Head of caudate nucleus (tissue), 42 donors: ENCODE measurements at places on chromosomes 6 and 20.

DNA sequence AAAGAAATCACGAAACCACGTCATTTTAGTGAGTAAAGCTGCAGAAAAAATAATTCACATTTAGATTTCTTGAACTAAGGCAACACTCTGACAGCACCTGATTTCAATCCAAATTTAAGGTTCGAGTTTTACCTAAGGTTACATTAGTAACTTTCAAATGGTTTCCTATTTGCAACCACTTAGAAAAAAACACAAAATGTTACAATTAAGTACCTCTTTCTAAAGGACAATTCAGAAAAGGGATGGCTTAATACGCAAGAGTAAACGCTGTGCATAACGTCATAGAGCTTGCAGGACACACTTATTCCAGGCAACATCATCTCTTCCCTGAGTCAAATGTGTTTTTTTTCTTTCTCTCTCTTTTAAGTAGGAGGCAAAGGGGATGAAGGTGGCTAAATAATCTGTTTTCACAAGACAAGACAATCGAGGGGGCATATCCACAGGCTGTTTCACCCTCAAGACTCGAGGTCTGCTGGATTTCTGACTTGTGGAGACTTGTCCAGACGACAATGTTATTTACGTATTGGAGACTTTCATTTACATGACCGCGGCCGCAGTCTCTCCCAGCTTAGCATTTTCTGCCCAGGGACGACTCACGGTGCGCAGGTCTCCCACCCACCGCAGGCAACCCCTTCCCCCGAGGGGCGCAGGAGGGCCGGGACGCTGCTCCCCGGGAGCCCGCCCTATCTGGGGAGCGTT is 86.0 kb downstream of the SESN1 start:
- peak; percentile 23 for DNase-seq

DNA sequence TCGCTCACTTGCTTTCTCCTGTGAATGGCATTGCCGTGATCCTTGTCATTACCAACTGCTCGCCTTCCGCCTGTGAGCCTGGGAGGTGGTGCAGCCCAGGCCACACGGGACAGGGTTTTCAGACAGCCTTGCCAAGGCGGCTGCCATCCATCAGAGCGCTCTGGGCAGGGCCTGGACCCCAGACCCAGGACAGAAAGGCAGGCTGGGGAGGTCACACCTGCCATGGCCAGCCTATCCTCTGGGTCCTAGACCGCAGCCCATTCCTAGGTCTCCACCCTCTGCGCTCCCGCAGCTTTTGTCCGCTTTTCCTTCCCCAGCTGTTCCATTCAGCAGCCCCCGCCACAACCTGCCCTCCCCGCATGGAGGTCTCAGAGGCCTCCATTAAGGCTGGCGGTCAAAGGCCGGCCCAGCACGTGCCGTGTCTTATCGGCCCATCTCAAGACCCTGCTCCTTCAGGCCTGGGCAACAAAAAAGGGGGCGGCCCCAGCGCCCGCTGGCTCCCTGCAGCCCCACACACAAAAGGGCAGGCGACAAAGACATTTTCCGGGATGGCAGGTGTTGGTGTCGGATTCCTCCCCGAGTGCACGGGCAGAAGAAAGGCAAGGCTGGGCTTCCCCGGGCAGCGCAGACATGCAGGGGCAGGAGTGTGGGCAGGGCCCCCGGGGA is 28.1 kb downstream of the INSM1 start:
- no peak for DNase-seq

DNA sequence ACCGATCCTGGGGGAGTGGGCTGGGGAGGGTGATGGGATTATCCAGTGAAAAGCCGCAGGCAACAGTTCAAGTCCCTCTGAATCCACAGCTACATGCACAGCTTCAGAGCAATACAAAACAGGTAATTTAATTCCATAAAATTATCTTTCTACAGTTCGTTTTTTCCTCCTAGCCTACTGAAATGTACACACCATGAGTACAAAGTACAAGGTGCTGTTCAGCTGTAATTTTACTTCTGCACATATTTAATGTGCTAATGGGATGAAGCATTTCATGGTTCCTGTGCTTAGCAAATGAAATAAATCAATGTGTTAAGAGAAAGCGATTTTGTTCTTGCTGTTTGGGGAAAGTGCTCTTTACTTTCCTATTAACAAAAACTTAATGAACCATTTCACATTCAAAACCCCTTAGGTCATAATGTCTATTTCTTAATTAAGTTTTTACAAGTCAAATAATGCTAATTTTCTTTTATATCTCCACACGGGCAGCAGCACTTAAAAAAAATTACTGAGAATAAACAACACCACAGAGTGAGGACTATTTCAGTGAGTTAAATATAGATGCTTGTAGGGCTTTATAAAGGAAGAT is 71.8 kb downstream of the INSM1 start:
- no peak for DNase-seq

DNA sequence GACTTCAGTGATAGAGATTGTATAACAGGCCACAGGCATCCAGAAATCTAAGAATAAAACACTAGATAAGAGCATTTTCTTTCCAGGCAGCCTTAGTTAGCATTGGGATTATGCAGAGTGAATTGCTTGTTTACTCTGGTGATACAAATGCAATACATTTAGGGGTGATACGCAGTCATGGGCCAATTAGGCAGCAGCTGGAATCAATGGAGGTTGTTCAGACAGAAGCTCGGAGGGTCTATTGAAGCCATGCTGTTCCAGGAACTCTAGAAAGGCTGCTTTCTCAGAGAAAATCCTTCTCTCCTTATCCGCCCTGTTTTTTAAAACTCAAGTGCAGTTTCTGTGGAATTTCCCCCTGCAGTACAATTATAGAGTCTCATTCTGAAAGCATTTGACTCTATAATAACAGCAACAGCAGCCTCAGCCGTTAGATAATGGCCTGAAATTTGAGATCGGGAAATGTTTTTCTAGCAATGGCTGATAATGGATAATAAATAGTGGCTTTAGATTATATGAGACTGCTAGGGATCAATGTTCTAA is 364.3 kb upstream of the HS3ST5 start:
- no peak for DNase-seq

DNA sequence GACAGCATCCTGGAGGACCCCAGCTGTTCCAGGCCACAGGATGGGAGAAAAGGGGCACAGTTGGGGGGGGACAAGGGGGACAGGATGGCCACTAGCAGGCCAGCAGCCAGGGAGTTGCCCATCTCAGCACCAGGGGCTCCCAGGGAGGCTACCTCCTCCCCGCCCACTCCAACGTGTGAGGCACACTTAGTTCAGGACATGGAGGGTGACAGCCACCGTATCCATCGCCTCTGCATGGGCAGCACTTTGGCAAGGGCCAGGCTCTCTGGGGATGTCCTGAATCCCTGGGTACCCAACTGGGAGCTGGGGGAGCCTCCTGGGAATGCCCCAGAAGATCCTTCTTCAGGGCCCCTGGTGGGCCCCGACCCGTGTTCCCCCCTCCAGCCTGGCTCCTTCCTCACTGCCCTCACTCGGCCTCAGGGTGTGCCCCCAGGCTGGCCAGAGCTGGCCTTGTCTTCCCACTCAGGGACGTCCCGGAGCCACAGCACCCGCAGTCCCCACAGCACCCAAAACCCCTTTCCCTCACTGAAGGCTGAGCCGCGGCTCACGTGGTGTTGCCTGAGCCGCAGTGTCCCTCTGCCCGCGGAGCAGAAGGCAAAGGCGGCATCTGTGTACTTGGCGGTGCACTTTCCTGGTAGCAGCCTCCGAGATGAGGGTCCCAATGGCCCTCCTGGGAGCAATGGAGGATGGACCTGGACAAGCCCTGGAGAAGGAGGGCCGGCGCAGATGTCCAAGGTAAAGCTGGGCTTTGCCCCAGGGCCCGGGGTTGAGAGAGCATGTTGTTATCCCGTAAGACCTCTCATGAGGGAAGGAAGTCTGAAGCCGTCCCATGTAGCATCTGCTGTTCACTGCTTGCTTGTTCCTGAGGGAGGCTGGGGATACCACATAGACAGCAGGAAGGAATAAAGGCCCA is 30.7 kb downstream of the ZNF831 start:
- no peak for DNase-seq

- no peak for DNase-seq
Observed at GRCh38 chr20:37372441-37372840, 26.5 kb downstream of the SRC start.

DNA sequence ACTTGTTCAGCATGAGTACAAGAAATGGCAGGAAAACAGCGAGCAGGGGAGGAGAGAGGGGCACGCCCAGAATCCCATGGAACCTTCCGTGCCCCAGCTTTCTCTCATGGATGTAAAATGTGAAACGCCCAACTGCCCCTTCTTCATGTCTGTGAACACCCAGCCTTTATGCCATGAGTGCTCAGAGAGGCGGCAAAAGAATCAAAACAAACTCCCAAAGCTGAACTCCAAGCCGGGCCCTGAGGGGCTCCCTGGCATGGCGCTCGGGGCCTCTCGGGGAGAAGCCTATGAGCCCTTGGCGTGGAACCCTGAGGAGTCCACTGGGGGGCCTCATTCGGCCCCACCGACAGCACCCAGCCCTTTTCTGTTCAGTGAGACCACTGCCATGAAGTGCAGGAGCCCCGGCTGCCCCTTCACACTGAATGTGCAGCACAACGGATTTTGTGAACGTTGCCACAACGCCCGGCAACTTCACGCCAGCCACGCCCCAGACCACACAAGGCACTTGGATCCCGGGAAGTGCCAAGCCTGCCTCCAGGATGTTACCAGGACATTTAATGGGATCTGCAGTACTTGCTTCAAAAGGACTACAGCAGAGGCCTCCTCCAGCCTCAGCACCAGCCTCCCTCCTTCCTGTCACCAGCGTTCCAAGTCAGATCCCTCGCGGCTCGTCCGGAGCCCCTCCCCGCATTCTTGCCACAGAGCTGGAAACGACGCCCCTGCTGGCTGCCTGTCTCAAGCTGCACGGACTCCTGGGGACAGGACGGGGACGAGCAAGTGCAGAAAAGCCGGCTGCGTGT is 11.6 kb downstream of the TNFAIP3 start:
- no peak for DNase-seq

- no peak for DNase-seq
Observed at GRCh38 chr20:29878281-29878741, 1379.2 kb upstream of the DEFB115 start.

DNA sequence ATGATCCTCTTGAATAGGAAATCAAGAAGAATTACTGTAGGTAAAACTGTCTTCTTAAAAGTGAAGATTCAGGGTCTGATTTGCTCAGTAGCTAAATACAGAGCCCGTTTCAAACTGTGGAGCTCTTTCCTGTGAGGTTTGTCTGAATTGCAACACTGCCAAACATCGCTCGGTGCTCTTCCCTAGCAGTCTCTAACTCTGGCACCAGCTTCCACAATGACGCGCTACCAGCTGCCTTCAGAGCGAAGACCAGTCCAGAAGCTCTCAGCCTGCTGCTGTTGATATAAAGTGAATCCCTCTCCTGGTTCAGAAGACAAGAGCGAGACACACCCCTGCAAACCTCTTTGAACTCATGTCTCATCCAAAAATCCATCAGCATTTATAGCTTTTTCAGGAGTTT is 447.0 kb downstream of the LMBRD1 start:
- DNase-seq, result peak; percentile 64

- DNase-seq, result no peak
Observed at GRCh38 chr20:40942006-40942405, 86.6 kb upstream of the TOP1 start.

GRCh38 chr6:105664931-105665330 is 262.0 kb upstream of the PREP start:
- no peak for DNase-seq

- DNase-seq, result no peak
Observed at GRCh38 chr6:18447552-18447951, 60.4 kb downstream of the RNF144B start.
